Smooth muscle cell of the brain vasculature (primary cell): ENCODE measurements at places on chromosomes 1 and 21.

DNA sequence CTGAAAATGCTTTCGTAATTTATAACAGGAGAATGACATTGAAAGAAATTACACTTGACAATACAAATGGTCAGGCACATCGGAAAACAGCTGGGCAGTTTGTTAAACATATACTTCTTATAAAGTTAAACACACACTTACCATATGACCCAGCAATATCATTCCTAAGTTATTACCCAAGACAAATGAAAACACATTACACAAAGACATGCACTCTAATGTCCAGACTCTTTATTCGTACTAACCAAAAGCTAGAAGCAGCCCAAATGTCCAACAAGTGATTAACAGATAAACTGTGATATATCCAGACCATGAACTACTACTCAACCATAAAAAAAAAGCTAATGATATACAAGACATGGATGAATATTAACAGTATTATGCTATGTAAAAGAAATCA, 8.5 kb downstream of the AKT3 start:
- DNase-seq, result no peak

GRCh38 chr1:38576241-38576640, 283.3 kb downstream of the RRAGC start:
- no peak for DNase-seq

DNA sequence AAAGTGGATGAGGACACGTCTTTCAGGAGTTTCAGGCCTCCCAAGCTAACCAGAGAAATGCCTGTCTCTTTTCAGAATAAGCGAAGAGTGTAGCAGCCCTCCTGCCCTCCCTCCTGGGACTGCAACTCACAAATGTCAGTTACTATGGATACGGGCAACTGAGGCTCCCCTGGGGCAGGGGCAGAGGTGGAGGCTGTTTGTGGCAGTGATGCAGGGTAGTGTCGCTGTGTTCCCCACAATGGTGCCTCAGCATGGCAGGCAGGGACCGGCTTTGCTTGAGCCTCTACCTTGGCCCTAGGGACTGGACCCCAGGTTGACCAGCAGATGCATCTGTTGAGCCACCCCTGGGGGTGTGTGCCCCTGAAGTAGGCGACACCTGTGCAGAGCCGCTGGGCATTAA, 10.2 kb downstream of the NFASC start:
- DNase-seq, result no peak

DNA sequence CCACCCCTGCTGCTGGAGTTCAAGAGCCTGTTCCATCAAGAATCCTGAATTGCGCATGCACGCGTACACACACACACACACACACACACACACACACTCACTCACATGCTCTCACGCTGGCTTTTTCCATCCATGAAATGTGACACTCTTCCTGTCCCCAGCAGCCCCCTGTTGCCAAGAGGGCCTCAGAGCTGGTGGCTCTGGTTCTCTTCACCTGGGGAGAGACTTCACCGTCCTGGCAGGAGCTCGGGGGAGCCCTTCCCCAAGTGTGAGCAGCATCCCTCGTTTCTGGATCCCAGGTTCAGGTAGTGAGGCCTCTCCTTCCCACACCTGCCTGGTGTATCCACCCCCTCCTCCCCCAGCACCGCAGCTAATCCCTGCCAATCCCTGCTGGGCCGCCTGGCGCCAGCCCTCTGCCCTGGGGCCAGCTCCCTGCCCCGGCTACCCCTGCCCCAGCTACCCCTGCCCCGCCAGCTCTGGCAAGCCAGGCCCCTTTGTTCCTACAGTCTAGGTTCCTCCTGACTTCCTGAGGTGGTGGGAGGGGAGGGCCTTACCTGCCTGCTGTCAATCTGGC, 9.9 kb downstream of the PLOD1 start:
- DNase-seq, result no peak
